ENCODE measurements at places on chromosomes 1 and 21.
A peak's percentile ranks its signal among the peaks of the same experiment; 100 is the strongest.

DNA sequence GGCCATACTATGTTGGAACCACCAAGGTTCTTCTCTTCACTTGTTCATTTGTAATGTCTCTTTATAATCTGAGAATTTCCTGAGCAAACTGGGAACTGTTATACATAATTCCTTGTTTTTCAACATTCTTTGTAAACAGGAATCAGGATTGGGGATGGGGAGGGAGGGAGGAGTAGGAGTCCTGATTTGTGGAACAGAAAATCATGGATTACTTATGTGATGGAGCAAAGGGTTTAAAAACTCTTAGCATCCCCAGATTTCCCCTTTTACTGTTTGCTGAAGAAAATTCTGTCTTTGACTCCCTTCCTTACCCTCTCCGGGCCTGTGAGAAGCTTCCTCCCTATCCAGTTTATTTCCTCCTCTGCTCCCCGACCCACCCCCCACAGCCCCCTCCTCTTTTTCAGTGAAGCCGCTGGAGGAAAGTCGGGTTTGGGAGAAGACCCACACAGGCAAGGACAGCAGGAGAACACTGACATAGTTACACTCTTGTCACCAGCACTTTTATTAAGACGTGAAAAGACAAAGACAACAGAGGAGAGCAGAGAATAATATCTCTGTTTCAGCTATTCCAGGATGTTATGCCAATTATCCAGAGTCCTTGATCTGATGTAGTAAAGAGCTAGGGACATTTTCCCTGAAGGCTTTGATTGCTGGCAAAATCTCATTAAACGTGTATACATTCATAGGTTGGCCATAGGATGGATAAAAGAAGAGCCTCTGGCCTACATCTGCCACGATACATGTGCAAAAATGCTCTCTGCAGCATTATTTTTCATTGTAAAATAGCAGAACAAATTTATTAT lies 4.6 kb upstream of the NBPF1 start:
- DNase-seq, result no peak

GRCh38 chr1:160606611-160607010 lies 27.3 kb upstream of the CD84 start:
- no peak for DNase-seq

DNA sequence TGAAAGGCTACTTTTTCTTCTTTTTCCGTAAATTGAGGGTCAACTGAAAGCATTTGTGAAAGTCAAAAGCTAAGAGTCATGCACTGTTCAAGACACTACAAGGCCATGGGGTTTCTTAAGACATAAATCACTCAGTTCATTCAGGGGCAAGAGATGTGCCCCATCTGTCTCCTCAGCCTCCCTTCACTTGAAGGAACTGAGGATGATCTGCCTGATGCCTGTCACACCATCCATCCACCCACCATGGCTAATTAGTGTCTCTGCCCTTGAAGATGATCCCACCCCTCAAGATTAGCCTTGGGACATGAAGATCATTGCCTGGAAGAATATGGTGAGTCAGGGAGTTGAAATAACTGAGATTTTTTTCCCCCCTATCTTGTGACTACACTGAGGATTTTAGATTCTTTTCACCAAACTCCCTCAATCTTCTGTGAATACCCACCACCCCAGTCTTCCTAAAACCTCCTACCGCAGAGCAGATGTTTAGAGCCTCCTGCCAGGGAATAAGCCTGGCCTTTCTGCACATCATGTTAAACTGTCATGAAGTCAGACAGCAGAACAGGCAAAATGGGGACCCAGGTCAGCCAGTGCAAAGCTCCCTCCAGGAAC lies 88.6 kb upstream of the LMO4 start:
- DNase-seq, result no peak

GRCh38 chr1:147669469-147670318 lies 630 bp downstream of the ACP6 start:
- DNase-seq, result no peak

DNA sequence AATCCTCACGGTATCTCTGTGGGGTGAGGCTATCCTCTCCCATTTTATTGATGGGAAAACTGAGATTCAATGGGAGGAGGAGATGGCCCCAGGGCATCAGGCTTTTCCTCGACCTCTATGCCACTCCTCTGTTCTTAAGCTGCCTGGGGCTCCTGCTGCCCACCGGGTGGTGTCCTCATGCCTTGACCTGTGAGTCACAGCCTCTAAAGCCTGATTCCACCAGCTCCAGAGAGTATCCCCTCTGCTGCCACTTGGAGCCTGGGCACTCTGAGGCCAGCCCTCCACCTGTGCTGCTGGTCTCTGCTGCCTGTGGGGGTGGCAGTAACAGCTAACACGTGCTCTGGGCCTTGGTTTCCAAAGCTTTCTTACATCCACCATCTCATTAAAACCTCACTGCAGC lies 241.2 kb downstream of the TRABD2B start:
- DNase-seq, result no peak

GRCh38 chr1:1881727-1882126 lies 9.2 kb downstream of the GNB1 start:
- DNase-seq, result no peak

GRCh38 chr1:36539526-36539925 lies 56.8 kb upstream of the CSF3R start:
- DNase-seq, result no peak

DNA sequence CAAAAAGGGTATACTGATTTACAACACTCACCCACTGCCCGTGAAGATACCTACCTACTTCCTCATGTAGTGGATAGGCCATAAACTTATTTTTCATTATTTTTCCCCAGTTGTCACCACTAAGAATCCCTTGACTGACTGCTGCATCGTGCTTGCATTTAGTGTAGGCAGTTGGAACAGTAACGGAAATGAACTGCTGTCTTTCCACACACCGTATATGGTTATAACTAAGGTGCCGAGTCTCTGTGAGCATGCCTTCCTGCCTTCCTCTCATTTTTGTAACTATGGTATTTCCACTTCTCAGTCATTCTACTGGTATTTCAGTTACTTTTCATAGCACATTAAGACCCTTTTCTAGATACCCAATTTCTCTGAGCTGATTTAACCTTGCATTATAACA lies 36.4 kb downstream of the SLC35F3 start:
- DNase-seq, result no peak

GRCh38 chr1:179023946-179024650 lies 1.6 kb upstream of the FAM20B start:
- DNase-seq, result no peak

DNA sequence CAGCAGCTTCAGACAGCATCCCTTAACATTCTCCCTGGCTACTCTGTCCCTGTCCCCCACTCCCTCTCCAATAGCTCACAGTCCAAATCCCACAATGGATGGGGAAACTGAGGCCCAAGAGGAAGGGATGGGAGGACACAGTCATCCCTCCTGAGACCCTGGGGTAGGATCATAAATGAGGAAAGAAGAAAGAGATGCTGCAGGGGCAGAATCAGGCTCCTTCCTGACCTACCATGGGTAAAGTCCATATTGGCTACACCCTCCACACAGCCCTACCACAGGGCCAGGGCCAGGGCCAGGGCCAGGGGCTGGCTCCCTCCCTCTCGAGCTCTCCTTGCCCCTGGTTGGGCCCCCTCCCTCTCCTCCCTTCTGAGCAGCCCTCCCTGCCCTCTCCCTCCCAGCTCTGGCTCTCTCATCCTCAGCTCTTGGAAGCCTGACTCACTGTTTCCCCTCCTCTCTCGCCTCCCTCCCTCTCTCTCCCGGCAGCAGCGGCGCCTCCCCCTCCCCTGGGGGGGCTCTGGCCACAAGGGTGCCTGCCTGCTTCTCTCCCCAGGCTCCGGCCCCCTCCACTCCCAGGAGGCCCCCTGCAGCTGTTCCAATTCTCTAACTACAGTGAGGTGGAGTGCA lies 4.9 kb downstream of the AHDC1 start:
- peak; percentile 41 for DNase-seq

GRCh38 chr21:45393021-45393420 lies 11.9 kb upstream of the COL18A1 start:
- DNase-seq, result no peak

DNA sequence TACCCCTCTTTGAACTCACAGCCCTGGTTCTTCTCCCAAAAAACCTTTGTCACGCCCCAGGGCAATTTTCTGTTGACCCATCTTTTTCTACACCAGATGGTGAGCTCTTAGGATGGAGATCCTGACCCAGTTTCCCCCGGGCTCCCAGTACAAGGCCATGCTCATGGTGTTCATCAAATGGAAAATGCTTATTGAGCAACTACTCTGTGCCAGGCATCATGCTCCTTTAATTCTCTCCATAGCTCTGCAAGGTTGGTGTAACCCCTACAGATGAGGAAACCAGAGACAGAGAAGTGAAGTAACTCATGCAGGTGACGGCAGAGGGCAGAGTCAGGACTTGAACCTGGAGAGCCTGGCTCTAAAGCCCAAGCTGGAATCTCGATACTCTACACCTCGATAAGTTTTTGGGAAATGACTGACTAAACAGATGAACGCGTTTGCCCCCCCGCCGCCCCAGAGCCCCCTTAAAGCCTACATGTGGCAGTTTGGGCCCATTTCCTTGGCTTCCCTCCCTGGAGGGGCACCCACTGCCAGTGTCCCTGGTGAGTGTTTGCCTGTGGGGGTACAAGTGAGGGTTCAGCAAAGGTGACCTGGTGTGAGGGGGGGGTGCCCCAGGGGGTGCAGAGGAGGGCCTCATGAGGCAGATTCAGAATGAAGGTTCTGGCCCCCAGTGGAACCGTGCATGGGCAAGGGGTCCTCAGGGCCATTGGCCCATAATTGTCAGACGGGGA lies 30.2 kb upstream of the RUNX3 start:
- no peak for DNase-seq

GRCh38 chr1:228079013-228079412 lies 3.5 kb upstream of the ARF1 start:
- no peak for DNase-seq

DNA sequence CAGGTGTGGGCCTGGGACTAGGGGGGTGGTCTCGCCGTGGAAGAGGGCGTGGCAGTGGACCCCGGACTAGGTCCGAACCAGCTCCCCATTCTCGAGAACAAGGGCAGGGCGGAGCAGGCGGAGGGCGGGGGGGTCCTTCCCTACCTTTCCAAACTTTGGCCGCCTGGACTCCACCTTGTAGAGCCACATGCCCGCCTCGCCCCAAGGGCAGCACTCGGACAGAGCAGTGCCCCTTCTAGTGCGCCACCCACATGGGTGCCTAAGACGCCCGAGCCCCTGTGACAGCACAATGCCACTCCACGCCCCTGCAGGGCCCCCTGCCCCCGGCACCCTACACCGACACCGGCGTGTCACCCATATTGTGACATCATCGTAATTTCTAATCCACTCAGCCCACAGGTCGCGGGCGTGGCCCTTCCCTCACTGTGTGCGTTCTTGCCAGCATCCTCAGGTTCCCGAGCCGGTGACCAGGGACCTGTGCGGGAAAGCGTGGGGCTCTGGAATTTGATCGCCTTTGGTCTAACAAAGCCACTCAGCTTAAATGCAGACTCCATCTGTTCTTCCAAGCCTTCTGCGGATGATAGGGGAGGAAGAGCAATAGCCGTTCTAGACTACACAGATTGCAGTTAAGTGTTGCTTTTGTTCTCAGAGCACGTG lies 553 bp upstream of the STMN1 start:
- no peak for DNase-seq

DNA sequence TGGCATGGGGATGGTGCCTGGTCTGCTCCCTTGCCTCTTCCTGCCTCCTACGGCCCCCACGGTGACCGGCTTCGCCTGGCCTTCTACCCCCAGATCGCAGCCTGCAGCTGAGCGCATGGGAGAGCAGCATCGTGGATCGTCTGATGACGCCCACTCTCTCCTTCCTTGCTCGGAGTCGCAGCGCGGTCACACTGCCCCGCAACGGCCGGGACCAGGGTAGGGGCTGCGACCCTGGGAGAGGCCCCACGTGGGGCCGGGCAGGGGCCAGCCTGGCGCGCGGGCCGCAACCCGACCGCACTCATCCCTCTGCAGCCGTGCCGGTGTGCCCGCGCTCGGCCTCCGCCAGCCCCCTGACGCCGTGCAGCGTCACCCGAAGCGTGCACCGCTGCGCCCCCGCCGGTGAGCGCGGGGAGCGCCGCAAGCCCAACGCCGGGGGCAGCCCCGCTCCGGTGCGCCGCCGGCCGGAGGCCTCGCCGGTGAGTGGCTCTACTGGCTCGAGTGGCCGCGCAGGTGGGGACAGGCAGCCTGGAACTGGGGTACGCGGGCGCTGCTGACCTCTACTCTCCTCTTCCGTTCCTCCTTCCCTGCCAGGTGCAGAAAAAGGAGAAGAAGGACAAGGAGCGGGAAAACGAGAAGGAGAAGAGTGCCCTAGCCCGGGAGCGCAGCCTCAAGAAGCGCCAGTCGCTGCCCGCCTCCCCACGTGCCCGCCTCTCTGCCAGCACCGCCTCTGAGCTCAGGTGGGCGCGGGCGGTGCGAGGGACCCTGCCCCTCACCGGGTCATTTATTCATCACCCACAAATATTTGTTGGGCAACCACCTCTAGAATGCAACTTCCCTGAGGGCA lies 20.4 kb downstream of the MAP7D1 start:
- DNase-seq, result no peak

DNA sequence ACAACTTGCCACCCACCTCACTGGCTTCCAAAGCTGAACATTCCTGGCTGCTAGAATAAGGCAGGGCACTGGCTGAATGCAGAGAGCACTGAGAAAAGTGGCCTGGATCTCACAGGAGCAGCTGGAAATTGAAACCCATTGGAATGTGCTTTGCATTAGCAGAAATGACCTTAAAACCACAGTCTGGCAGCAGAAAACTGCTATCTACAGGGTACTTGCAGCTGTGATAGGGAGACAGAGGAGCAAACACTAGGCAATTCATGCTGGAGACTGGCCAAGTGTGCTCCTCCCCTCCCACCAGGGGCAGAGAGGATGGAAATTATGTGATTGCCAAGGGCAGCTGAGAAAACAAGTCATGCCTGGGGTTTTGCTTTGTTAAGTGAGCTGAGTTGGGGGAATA lies 47.2 kb downstream of the HSD3B1 start:
- no peak for DNase-seq

DNA sequence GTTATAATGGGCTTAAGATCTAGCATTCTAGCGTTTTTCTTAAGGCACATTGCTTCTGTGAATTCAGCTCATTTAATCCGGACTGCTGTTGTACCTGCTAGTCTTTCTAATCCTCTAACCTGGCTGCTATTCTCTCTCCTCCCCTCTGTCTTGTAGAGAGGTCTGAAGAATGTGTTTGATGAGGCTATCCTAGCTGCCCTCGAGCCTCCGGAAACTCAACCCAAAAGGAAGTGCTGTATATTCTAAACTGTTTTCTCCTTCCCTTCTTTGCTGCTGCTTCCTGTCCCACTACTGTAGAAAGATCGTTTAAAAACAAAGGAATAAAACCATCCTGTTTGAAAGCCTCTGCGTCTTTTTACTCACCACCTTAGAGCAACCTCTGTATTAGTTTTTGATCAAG lies 37.3 kb downstream of the CDC42 start:
- no peak for DNase-seq

- DNase-seq, result peak; percentile 11
These were observed 100.1 kb upstream of the SLC2A1 start for GRCh38 chr1:43058545-43059360.

- no peak for DNase-seq
These were observed 118.6 kb downstream of the LRIG2 start for GRCh38 chr1:113191579-113192076.

- no peak for DNase-seq
These were observed 3.9 kb downstream of the TAS1R2 start for GRCh38 chr1:18855573-18855972.

DNA sequence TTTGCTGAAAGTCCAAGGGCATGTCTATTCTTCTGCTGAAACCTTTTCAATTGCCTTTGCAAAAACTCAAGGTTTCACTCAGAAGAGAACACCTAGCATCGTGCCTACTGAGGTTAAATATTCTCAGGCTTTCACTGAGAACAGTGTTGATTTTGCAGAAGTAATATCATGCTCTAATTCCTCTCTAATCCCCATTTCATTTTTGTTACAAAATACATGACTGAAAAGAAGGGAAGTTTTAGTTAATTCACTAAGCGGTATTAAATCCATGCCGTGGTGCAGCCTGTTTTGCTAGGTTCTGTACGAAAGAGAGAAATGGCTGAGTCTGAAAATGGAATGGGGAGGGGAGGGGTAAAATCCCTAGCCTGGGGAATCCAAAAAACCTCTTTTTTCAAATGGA lies 163.2 kb upstream of the CAMK1G start:
- DNase-seq, result no peak

Measured in stimulated activated CD8-positive, alpha-beta memory T cell treated with anti-CD3 and anti-CD28 coated beads, Interleukin-15, amount 100 ng/mL, for 48 hours (primary cell).